Umbilical cord (tissue), 2 donors: ENCODE measurements at places on chromosomes 3 and 15. TPM values are rescaled to one million over a fixed set of nuclear protein-coding genes. Genes with fewer than 3 reads are reported as not detected.
A peak's percentile ranks its signal among the peaks of the same experiment; 100 is the strongest.

DNA sequence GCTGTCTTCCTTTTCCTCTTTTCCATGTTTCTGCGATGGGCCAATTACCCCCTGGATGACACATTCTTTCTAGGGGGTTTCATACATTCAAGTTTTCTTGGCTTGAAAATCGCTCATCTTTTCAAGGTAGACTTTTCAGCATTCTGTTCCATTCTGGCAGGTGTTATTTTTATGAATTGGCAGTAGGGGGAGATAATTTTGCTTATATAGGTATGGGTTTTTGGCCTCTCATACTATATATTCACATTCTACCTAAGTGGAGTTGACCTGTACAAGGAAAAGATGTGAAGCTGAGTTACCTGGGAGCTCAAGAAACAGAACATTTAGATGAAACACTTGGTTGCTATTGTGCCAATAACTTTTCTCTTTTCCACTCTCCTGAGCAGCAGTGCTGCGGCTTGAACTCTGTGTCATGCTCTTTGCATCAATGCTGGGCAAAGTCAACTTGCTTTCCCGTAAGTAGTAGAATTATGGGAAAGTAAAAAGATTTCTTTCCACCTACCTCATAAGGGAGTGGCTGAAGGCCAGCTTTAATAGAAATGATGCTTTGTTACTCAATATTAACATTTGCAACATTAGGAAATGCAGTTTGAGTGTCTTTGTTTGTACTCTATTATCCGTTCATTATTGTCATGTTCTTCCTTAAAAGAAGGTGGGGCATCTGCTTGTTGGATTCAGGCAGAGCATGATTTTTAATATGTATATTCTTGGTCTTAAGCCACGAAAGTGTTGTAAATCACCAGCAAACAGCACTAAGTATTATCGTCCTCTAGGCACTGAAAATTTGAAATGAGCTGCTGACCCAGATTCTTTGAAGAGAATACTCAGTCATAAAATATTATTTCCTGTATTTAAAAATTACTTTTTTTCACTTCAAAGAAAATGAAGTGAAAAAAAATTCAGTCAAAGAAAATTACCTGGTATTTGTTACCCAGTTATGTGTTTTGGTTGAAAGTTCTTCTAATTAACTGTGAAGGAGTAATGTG lies 27.7 kb upstream of the MFSD1 start:
- peak; percentile 57 for DNase-seq

- DNase-seq, result no peak
These were observed 4.5 kb downstream of the RPS17 start for GRCh38 chr15:82535566-82536408.

DNA sequence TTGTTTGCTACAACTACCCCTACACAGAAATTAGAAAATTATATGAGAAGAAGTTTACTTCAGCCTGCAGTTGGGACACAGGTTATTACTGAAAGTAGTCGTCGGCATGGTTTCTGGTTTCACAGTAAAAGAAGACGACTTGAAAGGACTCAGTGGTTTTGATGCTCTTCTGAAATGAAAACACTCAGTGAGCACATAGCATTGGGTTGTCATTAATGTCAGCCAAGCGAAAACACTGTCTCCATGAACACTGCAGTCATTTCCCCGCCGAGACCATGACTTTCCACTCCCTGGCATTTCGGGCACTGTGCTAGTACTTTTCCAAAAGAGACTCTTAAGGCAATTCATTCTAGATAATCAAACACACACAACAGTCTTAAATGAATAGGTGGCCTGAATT lies 69.2 kb upstream of the ICE2 start:
- no peak for DNase-seq

DCLK3 gene
- total RNA-seq, result 3.1 TPM

- no peak for DNase-seq
These were observed 38.0 kb downstream of the EDC3 start for GRCh38 chr15:74657846-74658245.

ATP8B4 gene
- 39.5 TPM for total RNA-seq

GRCh38 chr15:94256511-94256910 lies 25.1 kb downstream of the MCTP2 start:
- DNase-seq, result no peak

THRB gene
- total RNA-seq, result 8.4 TPM

DNA sequence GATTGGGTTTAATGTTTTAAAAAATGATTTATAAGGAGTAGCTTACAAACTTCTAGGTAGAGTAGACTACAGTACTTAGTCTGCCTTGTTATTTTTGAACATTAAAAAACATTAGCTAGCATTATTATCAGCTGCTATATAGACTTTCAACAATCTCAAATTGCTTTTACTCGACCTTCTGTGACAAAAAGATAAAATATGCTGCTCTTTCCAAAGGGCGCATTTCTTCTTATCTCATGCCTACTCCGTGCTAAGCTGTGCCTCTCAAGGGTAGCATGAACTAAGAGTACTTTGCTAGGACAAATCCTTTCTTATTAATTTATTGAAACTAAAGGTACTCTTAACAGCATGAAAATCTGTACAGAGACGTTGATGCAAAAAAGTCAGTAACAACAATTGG lies 71.3 kb downstream of the SPRED1 start:
- no peak for DNase-seq
